Natural killer cell treated with Interleukin-12 subunit alpha and Interleukin-12 subunit beta and Interleukin-15 and Interleukin-18, amount 100 ng/mL, for 72 hours (primary cell): ENCODE measurements at places on chromosomes 12 and 14. TPM values are rescaled to one million over a fixed set of nuclear protein-coding genes. Genes with fewer than 3 reads are reported as not detected.

Gene TESPA1
- total RNA-seq, result 67.2 TPM

Gene SLCO1B1
- not detected for total RNA-seq

Gene CNOT2
- total RNA-seq, result 74.1 TPM

Gene ABCD2
- 0.45 TPM for total RNA-seq

Gene CMA1
- not detected for total RNA-seq

Gene TCL1B
- total RNA-seq, result not detected

Gene ACVRL1
- not detected for total RNA-seq

Gene SLC10A1
- not detected for total RNA-seq

Gene RNASE12
- not detected for total RNA-seq

Gene ZCCHC8
- total RNA-seq, result 37.0 TPM

Gene DAO
- total RNA-seq, result not detected

Gene WNT1
- total RNA-seq, result not detected

Gene HOXC5
- total RNA-seq, result not detected

Gene TMPRSS12
- total RNA-seq, result not detected

Gene EP400
- total RNA-seq, result 106 TPM

Gene FGF6
- total RNA-seq, result not detected

Gene PAPLN
- 0.47 TPM for total RNA-seq

Gene ADAM21
- 0.10 TPM for total RNA-seq

Gene GPR162
- not detected for total RNA-seq

Gene LIN7A
- total RNA-seq, result 0.75 TPM

Gene IL31
- total RNA-seq, result not detected

Gene PRICKLE1
- not detected for total RNA-seq

Gene VTI1B
- 73.5 TPM for total RNA-seq

Gene LRRC43
- 1.1 TPM for total RNA-seq

Gene KMT2D
- 199 TPM for total RNA-seq

Gene NKX2-1
- not detected for total RNA-seq

Gene PLEKHH1
- 1.9 TPM for total RNA-seq

Gene CABP1
- not detected for total RNA-seq

Gene TAS2R13
- total RNA-seq, result 1.2 TPM

Gene GZMH
- 20.8 TPM for total RNA-seq

Gene INHBC
- not detected for total RNA-seq

Gene WNT5B
- not detected for total RNA-seq

Gene ESYT1
- 89.3 TPM for total RNA-seq

Gene MOK
- 3.0 TPM for total RNA-seq

Gene LHX5
- not detected for total RNA-seq

Gene GYS2
- not detected for total RNA-seq

Gene DPF3
- 11.8 TPM for total RNA-seq
